Activated CD4-positive, alpha-beta memory T cell treated with anti-CD3 and anti-CD28 coated beads for 36 hours (primary cell): ENCODE measurements at places on chromosomes 3 and 15. TPM values are rescaled to one million over a fixed set of nuclear protein-coding genes. Genes with fewer than 3 reads are reported as not detected.

Gene DCLK3
- not detected for total RNA-seq

DNA sequence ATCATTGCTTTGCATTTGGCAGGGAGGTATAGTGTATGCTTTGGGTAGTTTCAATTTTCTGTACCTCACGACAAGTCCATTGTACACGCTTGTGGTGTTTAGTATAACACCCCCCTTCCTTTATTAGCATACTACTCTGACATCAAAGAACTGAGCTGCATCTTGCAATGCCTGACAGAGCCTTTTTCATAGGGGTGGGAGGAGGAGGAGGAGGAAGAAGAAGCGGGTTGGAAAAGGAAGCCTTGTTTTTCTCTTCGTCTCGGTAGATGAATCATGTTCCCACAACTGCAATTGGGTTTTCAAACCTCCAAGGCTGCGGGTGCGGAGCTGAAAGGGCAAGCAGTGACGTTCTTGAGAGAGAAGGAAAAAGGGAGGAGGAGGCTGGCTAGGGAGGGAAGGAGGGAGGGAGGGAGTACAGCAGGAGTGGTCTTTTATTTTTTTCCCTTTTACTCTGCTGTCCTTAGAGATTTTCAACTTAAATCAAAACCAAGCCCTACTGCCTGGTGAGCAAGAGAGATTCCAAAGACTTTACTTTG, 175.7 kb downstream of the KLHL25 start:
- H3K36me3 ChIP-seq: peaks cover 4% of the 10 kb centered on the region
- peak; percentile 81 for DNase-seq
- no peaks in the 10 kb centered on the region for H3K27me3 ChIP-seq

Gene CILP
- not detected for total RNA-seq

Gene ITGA11
- 0.56 TPM for total RNA-seq

GRCh38 chr15:78389322-78389721, 48.7 kb upstream of the IREB2 start:
- no peaks in the 10 kb centered on the region for H3K4me1 ChIP-seq
- H3K4me3 ChIP-seq: no peak overlapping the region
- no peak overlapping the region for H3K27ac ChIP-seq
- H3K27me3 ChIP-seq: peaks cover 20% of the 10 kb centered on the region
- H3K36me3 ChIP-seq: no peaks in the 10 kb centered on the region

- H3K27ac ChIP-seq: no peak overlapping the region
- H3K4me3 ChIP-seq: no peak overlapping the region
- no peaks in the 10 kb centered on the region for H3K4me1 ChIP-seq
- peaks cover 19% of the 10 kb centered on the region for H3K36me3 ChIP-seq
Observed at GRCh38 chr3:196662033-196662432, 22.5 kb downstream of the NRROS start.

Gene TMEM207
- not detected for total RNA-seq

GRCh38 chr3:43319376-43319775, 33.0 kb downstream of the SNRK start:
- no peak overlapping the region for H3K4me3 ChIP-seq
- no peak for DNase-seq
- H3K4me1 ChIP-seq: peaks cover 71% of the 10 kb centered on the region
- H3K27me3 ChIP-seq: no peaks in the 10 kb centered on the region

DNA sequence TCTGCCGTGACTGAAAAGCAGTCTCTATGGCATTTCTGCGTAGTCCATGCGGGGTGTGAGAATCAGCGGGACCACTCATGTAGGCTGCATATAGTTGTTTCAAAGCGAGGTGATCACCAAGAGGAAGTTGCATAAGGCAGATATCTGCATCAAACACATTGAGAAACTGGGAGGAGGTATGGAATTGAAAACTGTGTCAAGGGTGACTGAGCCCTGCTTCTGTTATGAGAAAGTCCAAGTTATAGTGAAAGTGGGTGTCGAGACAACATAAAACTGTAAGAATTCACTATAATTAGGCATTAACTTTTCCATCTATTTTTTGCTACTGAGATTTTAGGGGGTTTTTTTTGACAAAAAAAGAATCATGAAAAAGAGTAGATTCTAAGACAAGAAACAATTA, 109.3 kb downstream of the ZIC1 start:
- H3K4me3 ChIP-seq: no peak overlapping the region
- H3K27ac ChIP-seq: no peak overlapping the region
- no peaks in the 10 kb centered on the region for H3K36me3 ChIP-seq

- no peaks in the 10 kb centered on the region for H3K27me3 ChIP-seq
- H3K4me1 ChIP-seq: peaks cover 7% of the 10 kb centered on the region
- no peak for DNase-seq
- H3K27ac ChIP-seq: no peak overlapping the region
- no peak overlapping the region for H3K4me3 ChIP-seq
Observed at GRCh38 chr15:100229181-100230163, 112.3 kb downstream of the ADAMTS17 start.

- no peak overlapping the region for H3K4me3 ChIP-seq
- no peaks in the 10 kb centered on the region for H3K27me3 ChIP-seq
- H3K27ac ChIP-seq: no peak overlapping the region
- DNase-seq: no peak
- peaks cover 8% of the 10 kb centered on the region for H3K4me1 ChIP-seq
Observed at GRCh38 chr3:48997714-48998637, 7.9 kb downstream of the P4HTM start.

Gene SERPINI2
- not detected for total RNA-seq

GRCh38 chr3:56879436-56880215, 77.9 kb upstream of the ARHGEF3 start:
- H3K27me3 ChIP-seq: no peaks in the 10 kb centered on the region
- no peak for DNase-seq
- H3K4me3 ChIP-seq: peak overlapping the region; percentile 3
- peak overlapping the region; percentile 33 for H3K27ac ChIP-seq

GRCh38 chr3:194527726-194528125, 40.9 kb upstream of the ATP13A3 start:
- H3K36me3 ChIP-seq: no peaks in the 10 kb centered on the region
- H3K4me1 ChIP-seq: peaks cover 3% of the 10 kb centered on the region
- DNase-seq: no peak

Gene PAQR9
- total RNA-seq: not detected

GRCh38 chr15:51623386-51623938, 891 bp upstream of the DMXL2 start:
- peaks cover 14% of the 10 kb centered on the region for H3K4me1 ChIP-seq
- H3K4me3 ChIP-seq: peak overlapping the region; percentile 83
- no peaks in the 10 kb centered on the region for H3K36me3 ChIP-seq
- peaks cover 16% of the 10 kb centered on the region for H3K27me3 ChIP-seq

Gene NEK4
- 21.7 TPM for total RNA-seq

Gene SCAANT1
- total RNA-seq: not detected
